Tongue (tissue), 3 donors: ENCODE measurements at places on chromosomes 1 and 21. TPM values are rescaled to one million over a fixed set of nuclear protein-coding genes. Genes with fewer than 3 reads are reported as not detected.

Gene MAN1C1
- total RNA-seq = 8.7 TPM

DNA sequence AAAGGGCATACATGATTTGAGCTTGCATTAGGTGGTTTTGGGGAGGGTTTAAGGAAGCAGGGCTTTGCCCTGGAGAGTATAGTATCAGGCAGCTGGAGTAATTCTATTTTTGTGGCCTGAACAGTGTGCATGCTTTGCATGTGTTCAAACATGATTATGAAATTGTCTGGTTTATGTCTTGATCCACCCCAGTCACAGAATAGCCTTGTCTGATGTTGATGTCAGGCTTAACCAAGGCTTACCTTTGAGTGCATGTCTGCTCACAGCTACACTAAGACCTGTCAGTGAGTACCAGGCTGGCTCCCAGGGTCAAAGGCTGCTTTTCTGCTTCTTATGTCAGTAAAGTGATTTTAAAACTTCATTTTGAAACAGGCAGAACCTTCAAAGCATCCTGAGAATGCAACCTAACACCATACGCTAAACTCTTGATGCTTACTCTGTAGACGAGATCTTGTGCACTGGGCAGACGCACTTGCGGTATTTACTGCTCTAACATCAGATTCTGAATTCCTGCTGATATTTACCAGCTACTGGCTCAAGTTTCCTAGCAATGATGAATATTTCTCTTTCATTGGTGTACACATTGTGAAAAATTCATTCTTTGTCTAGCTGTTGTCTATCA, 78.9 kb downstream of the MAP3K21 start:
- DNase-seq = peak; percentile 48

Gene ADGRL4
- total RNA-seq = 18.5 TPM

DNA sequence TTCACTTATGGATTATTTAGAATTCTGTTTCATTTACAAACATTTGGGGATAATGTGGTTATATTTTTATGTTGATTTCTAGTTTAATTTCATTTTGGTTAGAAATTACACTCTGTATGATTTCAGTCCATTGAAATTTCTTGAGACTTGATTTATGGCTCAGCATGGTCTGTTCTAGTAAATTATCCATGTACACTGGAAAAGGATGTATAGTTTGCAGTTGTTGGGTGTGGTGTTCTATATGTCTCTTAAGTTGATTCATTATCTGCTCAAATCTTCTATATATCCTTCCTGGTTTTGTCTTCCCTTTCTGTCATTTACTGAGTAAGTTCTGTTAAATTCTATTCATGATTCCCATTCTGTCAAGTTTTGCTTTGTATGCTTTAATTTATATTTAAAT, 52.3 kb downstream of the RAP1A start:
- DNase-seq = no peak

DNA sequence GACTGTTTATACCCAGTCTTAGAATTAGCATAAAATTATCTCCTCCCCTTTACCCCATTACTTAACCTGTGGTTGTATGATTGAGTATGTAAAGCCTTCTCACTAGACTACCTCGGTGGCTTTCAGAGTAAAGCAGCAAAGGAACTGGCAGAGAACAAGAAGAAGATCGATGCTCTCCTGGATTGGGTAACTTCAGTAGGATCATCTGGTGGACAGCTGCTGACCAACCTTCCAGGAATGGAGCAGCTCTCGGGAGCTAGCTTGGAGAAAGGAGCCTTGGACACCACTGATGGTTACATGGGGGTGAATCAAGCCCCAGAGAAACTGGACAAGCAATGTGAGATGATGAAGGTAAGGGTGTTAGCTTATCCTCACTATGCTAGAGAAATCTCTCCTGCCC, 138.6 kb upstream of the BMP8A start:
- DNase-seq = no peak

- peak; percentile 52 for DNase-seq
Measured at GRCh38 chr1:222104694-222105392, 363.0 kb upstream of the DUSP10 start.

GRCh38 chr1:206041640-206042039, 11.3 kb upstream of the RHEX start:
- peak; percentile 36 for DNase-seq

Gene NID1
- 158 TPM for total RNA-seq

- DNase-seq = no peak
Measured at GRCh38 chr1:59143811-59144210, 153.1 kb upstream of the FGGY start.

- no peak for DNase-seq
Measured at GRCh38 chr1:84497631-84498275, 8.4 kb upstream of the SPATA1 start.

Gene SPATA46
- not detected for total RNA-seq

Gene LCE2B
- not detected for total RNA-seq

DNA sequence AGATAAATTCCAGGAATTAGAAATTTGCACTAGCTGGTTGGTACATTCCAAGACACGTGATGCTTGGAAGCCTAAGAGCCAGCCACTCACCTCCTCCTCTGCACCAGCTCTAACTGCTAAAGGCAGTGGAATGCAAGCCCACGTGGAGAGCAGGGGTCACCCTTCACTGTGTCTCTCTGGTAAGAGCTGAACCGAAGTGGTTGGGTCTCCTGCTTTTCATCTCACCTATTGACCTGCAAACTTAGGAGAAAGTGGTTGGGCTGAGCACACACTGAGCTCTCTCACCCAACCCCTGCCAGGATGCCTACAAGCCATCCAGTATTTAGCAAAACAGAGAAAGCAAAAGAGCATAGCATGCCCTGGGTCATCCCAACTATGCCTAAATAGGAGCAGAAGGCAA, 19.3 kb downstream of the HAO2 start:
- no peak for DNase-seq

GRCh38 chr1:63866084-63866483, 92.3 kb downstream of the ROR1 start:
- no peak for DNase-seq

- DNase-seq = no peak
Measured at GRCh38 chr1:41581216-41582003, 96.9 kb upstream of the EDN2 start.

DNA sequence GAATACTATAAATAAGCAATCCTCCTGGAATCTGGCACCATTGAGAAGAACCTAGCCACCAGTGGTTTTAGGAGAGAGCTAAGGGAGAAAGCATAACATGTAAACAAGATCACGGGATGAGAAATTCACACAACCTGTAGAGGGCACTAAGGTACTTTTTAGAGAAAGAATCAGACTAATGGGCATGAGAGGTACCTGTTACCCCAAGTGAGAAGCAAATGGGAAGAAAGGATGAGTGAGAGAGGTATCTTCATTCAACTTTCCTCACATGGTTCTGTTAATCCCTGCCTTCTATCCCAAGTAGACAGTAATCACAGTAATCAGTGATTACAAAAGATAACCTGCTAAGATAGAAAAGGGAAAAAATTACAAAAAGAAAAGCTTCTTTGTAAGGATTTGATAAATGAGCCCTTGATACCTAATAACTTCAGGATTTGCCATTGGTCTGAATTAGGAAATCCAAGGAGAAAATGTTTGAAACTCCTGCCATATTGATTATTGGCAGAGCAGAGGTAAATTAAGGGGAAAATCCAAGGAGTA, 251.1 kb upstream of the ADGRL2 start:
- no peak for DNase-seq

Gene SLC45A1
- total RNA-seq = 3.2 TPM

DNA sequence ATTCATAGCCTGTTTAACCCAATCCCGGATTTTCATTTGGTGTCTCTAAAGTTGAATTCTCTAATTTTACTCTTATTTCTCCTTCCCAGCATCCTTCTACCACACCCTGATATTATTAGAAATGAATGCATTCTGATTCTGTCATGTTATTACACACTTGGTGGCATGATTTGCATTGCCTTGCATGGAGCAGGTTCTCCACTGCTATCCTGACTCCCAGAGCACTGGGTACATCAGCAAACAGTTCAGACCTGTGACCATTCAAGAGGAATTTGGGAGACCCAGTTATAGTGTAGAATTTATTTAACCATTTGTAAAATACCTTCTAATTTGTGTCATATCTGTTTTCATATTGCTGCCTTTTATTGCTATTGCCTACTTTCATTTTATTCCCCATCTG, 2.6 kb downstream of the LRRC8B start:
- no peak for DNase-seq

GRCh38 chr1:76075877-76076276, 1.3 kb downstream of the ST6GALNAC3 start:
- no peak for DNase-seq

Gene CDCA8
- 5.9 TPM for total RNA-seq

DNA sequence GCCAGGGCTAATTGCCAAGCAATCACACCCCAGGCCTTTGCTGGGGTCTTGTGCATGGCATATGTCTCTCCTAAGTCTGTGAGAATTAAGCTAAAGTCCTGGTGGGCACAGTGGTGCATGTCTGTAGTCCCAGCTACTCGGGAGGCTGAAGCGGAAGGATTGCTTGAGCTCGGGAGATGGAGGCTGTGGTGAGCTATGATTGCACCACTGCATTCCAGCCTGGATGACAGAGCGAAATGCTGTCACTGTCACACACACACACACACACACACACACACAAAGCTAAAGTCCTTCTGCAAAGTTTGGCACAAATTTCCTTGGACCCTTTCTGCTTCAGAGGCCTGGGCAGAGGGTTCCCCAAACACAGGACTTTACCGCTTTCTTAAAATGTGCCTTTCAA, 31.3 kb upstream of the DNAJC11 start:
- DNase-seq = no peak

DNA sequence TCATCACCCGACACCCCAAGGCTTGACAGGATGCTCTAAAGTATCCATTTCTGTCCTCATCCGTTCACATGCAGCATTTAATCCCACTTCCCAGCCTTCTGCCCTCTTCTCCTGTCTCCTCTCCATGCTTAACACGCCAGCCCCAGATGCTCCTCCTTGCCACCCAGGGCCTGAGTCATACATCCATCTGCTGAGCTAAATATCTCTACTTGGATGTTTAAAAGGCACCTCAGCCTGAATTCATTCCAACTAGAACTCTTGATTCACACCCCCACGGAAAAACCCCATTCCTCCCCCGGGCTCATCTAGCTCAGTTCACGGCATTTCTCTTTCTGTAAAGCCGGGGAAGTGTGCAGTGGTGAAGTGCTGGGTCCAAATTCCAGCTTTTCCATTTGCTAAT, 27.7 kb downstream of the TEX35 start:
- DNase-seq = no peak

DNA sequence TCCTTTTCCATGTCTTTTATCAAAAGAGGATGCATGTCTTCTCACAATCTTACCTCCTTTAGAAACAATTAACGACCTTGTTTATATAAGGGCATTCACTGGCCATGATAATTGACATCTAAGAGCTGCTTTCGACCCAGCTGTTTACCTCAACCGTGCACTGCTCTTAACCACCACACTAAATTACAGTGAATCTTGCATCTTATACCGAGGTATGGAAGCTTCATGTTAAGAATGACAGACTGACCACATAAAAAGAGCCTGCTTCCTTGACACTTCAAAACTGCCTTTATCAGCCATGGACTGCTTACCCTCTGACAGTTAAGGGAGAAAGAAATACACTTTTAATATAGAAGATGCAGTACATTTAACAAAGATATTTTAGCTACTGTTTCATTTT, 301.7 kb upstream of the LYPLAL1 start:
- DNase-seq = no peak

DNA sequence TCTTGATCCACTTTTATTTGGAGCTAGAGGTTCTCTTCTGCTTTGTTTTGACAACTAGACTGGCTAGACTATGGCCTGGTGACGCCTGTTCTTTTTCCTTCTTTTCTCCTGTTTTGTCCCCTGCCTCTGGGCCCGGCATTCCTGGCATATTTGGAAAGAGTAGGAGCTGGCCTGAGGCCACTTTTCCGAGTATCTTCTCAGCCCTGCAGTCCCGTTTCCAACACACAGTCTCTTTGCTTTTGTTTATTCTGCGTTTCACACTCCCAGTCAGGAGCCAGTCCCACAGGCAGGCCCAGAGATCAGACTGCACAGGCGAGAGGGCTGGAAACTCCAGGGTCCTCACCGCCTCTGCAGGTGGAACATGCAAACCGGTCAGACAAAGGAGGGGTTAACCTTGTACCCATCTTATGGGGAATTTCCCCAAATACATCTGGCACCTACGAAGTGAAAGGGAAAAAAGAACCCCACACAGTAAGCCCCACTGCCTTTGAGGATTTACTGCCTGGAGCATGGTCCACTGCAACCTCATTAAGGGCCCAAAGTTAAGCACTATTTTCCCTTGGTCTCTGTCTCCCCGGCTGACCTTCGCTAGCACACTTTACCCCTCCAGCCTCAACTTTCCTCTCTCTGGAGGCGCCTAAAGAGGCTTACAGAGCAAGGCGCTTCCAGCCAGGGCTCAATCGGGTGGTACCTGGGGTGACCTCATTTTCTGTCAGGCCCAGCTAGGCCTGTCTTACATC, 141.1 kb downstream of the TOMM20 start:
- peak; percentile 90 for DNase-seq

- DNase-seq = peak; percentile 69
Measured at GRCh38 chr1:97006044-97006661, 284.6 kb downstream of the PTBP2 start.

DNA sequence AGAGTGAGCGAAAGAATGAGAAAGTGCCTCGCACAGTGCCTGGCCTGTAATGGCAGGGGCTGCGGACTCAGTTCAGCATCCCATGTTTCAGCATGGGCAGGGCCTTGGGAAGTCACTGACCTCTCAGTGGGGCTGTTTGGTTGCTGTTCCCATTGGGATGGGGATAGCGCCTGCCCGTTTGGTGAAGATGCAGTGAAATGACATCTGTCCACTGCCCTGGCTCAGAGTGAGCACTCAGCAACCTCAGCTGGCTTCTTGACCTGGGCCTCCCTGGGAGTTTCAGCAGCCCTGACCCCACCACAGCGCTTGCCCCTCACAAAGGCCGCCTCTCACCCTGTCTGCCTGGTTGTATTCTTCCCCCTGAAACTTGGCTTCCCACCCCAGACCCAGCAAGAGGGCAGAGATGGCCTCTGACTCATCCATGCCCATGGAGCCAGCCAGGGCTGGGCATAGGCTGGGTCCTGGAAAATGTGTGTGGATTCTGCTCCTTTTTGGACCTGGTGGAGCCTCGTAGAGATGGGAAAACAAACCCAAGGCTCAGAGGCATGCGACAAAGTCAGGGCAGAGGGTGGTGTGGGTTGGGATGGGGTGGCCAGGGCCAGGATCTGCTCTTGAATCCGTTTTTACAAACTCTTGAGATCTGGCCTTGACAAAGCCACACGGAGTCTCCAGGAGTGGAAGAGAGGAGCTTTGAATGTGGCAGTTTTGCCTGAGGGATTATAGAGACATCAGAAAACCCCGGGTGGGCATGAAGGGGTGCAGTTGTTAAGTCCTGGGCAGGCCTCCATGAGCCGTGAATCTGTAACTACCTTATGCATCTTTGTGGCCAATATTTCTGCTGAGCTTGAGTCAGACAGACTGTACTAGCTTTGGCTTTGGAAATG, 1.2 kb downstream of the XKR8 start:
- no peak for DNase-seq

Gene PRKCZ
- 9.9 TPM for total RNA-seq

DNA sequence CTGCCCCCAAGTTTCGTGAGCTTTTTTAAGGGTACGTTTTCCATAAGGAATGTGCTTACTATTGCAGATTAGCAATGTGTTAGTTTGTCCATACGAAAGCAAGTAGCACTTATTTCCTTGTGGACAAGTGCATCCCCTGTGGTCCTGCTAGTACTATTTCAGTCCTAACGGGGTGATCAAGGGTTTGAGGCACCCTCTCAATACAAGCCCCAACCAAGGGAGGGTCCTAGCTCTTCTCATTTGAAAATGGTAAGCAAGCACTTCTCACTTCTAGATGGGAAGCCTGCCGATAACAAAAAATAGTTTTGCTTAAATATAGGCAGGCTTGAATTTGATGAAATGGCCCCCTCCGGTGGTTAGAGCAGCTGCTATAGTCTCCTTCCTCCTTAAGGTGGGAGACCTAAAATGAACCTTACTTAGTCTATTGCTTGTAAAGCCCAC, 64.0 kb upstream of the HMCN1 start:
- DNase-seq = peak; percentile 53

Gene LORICRIN
- not detected for total RNA-seq
